ENCODE measurements at places on chromosomes 2 and 18.

GRCh38 chr2:145755019-145755837 is 1235.3 kb upstream of the ZEB2 start:
- no peak overlapping the region for H3K4me3 ChIP-seq
- DNase-seq = no peak
- H3K36me3 ChIP-seq = no peaks in the 10 kb centered on the region
- H3K27me3 ChIP-seq = no peaks in the 10 kb centered on the region

DNA sequence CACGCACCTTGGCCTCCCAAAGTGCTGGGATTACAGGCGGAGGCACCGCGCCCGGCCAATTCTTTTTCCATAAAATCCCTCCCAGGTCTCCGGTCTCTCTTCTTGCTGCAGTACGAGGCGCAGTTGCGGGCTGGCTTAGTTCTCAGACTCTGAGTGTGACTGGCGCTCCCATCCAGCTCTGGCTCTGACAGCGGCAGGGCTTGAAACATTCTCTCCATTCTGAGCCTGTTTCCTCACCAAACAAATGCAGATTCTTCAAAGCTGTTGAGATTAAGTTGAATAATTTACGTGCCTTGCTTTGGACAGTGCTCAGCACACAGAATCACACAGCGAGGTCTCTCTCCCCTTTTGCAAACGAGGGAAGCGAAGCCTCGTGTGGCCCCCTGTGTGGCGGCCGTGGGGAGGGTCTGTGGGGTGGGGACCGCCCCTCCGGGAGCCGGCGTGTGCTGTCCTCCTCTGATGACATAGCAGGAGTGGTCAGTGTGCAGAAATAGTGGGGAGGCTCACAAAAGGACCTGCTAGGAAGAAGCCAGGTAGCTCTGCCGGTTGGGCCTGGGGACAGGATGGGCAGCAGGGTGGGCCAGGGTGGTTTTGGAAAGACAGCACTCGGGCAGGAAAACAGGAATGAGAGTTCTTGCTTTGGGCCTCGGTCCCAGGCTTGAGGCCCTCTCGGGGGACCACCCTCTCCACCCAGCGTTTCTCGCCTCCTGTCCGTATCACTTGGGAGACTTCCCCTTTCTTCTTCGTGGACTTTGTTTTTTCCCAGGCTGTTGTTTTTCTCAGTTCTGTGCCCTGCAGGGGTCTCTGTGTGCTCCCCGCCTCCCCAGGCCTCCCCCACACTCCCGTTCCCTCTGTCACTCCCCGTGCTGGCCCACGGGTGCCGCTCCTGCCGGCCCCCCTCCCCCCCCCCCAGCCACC is 75.0 kb downstream of the KCNG2 start:
- no peaks in the 10 kb centered on the region for H3K27me3 ChIP-seq
- peaks cover 2% of the 10 kb centered on the region for H3K4me1 ChIP-seq
- no peak overlapping the region for H3K4me3 ChIP-seq

DNA sequence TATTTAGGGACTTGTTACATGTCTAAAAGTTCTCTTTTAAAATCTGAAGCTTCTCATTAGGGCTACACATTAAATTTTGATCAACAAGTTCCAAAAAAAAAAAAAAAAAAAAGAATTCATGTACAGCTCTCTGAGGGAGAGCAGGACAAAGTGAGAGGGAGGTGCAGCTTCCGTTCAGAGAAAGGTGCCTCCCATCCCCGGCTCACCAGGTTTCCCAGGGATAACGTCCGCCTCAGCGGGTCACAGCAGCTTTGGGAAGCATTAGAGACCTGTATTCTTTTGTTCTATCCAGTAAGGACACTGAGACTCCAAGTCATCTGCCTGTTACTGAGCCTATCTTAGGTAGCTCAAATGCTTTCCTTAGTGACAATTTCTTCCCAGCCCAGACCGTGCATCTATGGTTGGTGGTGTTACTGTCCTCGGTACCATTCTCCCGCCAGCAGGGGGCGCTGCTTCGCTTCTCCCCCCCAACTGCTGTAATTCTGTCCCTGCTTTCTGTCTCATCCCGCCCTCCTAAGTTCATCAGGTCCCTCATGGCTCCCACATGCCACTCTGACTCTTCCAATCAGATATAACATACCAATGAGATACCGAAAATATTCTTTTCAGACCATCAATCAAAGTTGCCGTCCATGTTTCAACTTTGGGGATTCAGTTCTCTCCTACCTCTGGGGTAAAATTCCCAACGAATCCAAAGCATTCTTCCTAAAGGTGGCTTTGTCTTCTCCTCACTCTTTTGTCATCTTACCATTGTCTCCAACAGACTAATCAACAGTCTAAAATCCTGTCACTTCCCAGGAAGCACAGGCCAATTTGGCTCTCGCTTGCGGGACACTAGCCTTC is 466.5 kb downstream of the METTL4 start:
- H3K4me3 ChIP-seq = no peak overlapping the region
- no peaks in the 10 kb centered on the region for H3K36me3 ChIP-seq

DNA sequence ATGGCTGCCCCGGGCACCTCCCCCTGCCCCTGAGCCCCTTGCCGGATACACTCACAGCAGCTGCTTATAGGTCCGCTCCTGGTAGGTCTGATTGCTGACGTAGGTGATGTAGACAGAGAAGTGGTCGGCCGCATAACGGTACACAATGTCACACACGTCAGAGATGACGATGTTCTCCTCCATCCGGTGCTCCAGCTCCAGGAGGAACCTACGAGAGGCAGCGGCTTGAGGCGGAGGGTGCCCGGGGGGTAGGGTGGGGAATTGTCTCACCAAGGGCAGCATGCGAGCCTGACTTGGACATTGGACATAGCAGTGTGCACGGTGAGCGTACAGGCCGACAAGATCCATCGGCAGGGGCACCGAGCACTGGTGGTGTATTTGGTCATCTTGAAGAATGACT is 22.8 kb downstream of the SNORC start:
- no peak overlapping the region for H3K4me3 ChIP-seq
- H3K36me3 ChIP-seq = no peaks in the 10 kb centered on the region
- no peak for DNase-seq
- no peak overlapping the region for H3K27ac ChIP-seq

GRCh38 chr2:227082286-227082685 is 81.7 kb downstream of the COL4A4 start:
- DNase-seq = no peak
- H3K27me3 ChIP-seq = no peaks in the 10 kb centered on the region
- H3K4me1 ChIP-seq = no peaks in the 10 kb centered on the region
- no peaks in the 10 kb centered on the region for H3K36me3 ChIP-seq

GRCh38 chr18:48422947-48423378 is 13.8 kb upstream of the ZBTB7C start:
- H3K4me1 ChIP-seq = peaks cover 1% of the 10 kb centered on the region
- no peaks in the 10 kb centered on the region for H3K36me3 ChIP-seq
- H3K27ac ChIP-seq = no peak overlapping the region
- DNase-seq = no peak
- no peak overlapping the region for H3K4me3 ChIP-seq
- H3K27me3 ChIP-seq = peaks cover 5% of the 10 kb centered on the region
